ENCODE measurements at places on chromosomes 16 and 17.

DNA sequence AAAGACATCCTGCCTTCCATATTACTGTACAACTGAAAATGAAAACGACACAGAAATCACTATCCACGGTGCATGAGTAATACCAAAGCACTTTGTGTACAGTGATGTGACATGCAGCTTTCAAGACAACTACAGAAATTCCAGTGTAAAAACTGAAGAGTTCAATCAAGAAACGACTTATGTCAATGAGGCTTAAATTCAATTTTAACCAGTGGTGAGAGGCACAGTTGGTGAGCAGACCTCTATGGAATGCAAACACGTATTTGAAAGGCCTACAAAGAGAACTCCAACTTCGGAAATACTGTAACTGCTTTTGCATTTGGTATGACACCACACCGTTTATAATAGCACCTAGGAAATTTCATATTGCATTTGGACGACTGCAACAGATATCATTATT lies 87.6 kb downstream of the USP31 start:
- no peak for DNase-seq

DNA sequence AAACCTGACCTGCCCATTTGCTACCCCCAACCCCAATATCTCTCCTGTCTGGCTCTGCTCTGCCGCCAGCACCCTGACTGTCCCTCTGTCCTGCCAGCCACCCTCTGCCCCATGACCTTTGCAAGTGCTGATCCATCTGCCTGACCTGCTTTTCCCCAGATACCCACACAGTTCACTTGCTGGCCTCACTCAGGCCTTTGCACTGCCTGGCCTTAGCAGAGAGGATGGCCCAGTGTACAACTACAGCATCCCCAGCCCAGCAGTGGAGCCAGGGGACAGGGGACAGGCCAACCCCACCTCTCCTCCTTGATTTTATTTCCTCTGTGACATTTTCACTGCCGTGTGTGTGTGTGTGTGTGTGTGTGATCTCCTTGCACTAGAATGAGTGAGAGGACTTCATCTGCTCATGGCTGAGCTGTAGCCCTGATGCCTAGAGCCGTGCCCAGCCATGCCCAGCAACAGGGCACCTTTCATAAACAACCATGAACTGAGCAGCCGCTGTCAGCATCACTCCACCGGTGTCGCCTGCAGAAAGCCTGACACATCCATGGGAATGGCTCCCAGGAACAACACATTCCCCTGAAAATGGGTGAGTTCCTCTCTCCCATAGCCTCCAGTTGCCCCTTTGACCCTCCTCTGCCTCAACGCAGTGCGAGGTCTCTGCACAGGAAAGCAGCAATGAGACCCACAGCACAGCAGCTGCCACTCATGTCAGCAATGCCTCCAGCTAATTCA lies 36.0 kb upstream of the RBFOX3 start:
- no peak for DNase-seq

GRCh38 chr17:75707079-75707571 lies 14.1 kb upstream of the ITGB4 start:
- DNase-seq: no peak

GRCh38 chr16:77469634-77470033 lies 34.8 kb upstream of the ADAMTS18 start:
- DNase-seq: no peak

GRCh38 chr16:24838554-24839266 lies 7.1 kb upstream of the SLC5A11 start:
- peak; percentile 48 for DNase-seq

DNA sequence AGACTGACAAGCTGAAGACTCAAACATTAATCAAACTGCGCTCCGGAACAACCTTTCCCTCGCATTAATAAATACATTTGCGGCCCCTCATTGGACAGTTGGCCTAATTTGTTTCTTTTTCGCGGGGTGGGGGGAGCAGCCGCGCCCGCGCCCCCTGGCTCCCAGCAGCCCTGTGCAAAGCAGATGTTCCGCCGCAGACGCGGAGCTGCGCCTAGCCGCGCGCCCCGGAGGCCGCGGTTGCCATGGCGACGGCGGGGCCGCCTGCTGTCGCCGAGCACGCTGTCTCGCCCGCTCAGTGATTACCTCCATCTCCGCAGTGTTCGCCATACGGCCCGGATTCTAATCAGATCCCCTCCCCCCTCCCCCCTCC lies 25.5 kb downstream of the COPZ2 start:
- no peak for DNase-seq

- DNase-seq: no peak
Observed at GRCh38 chr16:65600046-65600445, 478.2 kb upstream of the CDH11 start.

DNA sequence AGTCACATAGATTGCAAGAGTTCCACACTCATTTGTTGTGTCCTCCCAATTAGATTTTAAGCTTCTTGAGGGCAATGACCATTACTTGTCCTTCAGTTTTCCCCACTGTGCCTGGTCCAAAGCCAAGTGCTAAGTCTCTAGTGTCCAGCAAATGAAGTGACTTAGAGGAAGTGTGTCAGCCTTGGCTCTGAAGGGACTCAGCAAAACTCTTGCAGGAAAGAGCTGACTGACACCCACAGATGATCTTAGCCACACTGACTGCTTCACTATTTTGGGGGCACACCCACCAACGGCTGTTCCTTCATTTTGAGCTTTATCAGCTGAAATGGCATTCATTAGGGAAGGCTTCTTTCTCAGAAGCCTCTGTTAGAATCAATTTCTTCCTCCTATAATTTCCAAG lies 358.1 kb downstream of the UTP18 start:
- no peak for DNase-seq

GRCh38 chr16:29192329-29193247 lies 207.7 kb downstream of the LAT start:
- no peak for DNase-seq

Measured in RCC 7860 (cell line).